Stimulated activated CD8-positive, alpha-beta memory T cell treated with anti-CD3 and anti-CD28 coated beads, Interleukin-4, amount 100 ng/mL, for 48 hours (primary cell): ENCODE measurements at places on chromosomes 12 and 14.

- DNase-seq: no peak
These were observed 18.1 kb upstream of the DUSP6 start for GRCh38 chr12:89370421-89370831.

GRCh38 chr12:58567189-58567588 is 353.1 kb downstream of the LRIG3 start:
- DNase-seq: no peak

DNA sequence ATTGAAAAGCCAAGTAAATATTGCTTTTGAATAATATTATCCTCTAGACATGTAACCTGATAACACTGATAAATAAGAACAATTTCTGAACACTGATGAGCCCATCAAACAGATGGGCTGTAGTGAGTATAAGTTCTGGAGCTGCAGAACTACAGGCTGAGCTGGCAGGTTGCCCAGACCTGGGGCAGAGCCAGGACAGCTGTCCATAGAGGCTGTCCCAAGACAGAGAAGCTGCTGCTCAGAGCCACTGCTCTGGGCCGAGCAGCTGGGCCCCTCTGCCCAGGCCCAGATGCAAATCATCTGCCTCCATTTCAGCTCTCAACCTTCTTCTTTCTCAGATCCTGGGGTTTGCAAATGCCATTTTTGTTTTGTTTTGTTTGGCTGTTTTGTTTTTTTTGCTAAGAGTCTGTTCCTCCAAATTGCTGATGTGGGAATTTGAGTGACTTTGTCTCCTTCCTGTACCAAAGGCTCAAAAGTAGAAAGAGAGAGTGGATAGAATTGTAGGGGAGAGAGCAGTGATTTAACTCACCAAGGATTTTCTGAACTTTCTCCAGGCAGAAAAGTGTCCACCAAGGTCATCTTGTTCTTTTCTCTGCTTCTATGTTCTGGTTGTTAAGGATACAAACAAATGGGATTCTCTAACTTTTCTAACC is 4.0 kb upstream of the TESPA1 start:
- no peak for DNase-seq

DNA sequence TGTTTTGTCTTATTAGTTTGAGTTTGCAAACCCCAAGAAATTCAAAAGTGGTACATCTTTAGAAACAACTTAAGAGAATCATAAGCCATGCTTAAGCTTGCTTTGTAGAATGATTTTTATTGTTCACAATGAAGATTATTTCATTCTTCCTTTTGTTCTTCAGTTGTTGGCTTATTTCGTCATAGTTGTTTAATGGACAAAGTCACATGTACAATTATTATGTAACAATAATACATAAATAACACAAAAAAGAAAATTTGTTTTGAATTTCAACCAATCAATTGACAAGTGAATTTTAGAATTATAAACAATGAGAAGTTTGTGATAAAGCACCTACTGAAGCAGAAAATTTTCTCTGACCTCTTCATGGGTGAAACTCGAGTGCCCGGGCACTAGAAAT is 111.8 kb upstream of the IGF1 start:
- no peak for DNase-seq
